ENCODE measurements at places on chromosomes 5 and 9.

- DNase-seq, result no peak
These were observed 20.1 kb upstream of the LRRC14B start for GRCh38 chr5:170971-171800.

DNA sequence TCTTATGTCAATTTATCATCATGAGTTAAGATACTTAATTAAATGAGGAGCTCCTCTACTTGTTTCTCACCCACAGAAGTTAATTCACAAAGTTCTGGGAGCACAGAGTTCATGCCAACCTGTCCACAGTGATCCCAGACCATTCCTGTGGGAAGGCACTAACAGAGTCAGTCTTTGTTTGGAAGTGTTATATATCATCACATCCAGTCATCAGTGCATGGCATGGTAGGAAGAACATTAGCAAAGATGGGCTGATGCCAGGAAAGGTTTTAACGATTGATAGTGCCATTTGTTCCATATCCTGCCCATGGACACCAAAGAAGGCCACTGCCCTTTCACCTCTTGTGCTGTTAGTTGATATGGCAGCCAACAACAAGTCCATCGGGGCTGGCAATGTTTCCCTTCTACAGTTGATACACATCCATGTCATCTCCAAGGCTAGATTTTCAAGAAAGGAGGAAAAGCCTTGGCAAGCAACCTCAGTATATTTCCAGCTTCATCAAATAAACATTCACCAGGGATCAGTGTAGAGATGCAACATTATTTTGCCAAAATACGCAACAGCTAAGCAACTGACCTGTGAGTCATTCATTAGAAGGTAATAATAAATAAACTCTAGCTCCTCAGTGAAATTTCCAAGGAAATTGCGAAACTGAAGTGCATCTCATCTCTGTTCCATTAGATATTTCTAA is 169.6 kb downstream of the RORB start:
- DNase-seq, result no peak

DNA sequence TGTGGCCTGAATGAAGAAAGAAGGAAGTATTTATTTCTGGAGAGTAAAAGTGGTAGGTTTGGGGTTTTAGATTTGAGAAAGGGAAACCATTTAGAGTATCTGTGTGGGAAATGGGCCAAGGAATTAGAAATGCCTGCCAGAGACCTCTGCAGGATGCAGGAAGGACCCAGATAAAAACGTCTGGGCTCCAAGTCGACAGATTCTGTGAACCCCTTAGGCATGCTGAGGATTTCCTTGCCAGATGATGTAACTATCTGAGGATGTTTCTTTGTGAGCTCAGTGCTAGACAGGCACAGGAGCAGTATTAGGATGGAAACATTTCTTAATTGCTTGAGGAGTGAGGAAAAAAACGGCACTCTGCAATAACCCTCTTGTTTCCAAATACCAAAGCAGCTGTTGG is 251.8 kb upstream of the DMRT1 start:
- DNase-seq, result peak; percentile 15

DNA sequence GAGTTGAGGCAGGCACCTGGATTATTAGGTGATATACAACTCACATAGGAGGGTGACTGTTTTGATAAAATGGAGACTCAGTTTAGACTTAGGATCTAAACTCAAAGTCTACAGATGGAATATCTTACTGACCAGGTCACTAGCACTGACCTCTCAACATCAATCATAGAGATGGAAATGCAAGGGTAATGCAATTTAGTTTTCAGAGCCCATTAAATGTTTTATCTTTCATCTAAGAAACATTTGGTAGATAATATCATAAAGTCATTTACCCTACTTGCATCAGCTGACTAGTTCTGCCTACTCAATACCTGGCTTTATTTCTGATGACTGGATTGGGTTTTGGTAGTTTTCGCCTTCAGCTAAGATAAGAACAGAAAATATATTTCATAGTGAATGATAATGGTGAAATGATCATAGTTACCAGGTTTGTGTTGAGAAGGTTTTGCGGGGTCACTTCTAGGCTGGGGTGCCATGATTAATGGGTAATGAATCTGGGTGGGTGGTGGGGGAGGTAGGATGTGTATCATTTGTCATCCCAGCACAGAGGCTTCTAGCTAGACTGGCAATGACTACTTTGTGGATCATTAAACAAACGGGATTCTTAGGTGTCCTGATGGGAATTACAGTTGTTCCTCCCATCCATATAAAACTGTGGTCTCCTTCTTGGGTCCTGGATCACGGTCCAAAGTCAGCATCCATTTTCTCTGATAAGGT is 173.4 kb downstream of the PPP2R2B start:
- DNase-seq, result no peak

GRCh38 chr5:162607879-162608278 is 540.3 kb downstream of the GABRG2 start:
- DNase-seq, result no peak

DNA sequence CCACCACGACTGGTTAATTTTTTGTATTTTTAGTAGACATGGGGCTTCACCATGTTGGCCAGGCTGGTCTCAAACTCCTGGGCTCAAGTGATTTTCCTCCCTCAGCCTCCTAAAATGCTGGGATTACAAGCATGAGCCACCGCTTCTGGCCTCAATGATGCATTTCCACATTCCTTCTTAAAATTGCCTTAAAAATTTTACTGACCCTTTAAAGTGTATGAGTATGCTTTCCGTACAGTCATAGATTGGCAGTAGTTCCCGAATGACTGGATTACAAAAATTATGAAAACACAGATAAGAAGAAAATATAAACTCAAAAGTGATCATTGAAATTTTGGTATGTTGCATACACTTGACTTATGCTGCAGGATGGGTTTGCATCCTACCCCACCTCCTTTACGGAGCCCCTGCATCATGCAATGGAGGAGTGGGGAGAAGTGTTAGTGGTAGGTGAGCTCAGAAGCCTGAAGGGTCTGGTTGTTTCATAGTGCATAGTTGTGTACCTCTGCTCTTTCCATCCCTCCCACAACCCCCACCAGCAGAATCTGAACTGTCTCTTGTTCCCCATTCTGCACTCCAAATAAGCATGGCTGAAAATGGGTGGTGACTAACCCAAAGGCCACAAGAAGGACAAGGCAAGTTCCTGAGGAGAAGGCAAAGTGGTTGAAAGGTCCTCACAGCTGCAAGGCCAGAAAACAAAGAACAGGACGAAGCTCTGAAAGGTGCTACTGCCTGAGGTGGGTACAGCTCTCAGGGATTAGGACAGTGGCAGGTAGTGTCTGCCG is 26.8 kb downstream of the ANKRD55 start:
- peak; percentile 51 for DNase-seq

- DNase-seq, result no peak
These were observed 258.6 kb downstream of the CRB2 start for GRCh38 chr9:123614306-123615263.

- DNase-seq, result peak; percentile 63
These were observed 41.7 kb downstream of the ACTL7B start for GRCh38 chr9:108813951-108814601.

Data from dermis blood vessel endothelial cell (primary cell).